ENCODE measurements at places on chromosomes 16 and 17.

DNA sequence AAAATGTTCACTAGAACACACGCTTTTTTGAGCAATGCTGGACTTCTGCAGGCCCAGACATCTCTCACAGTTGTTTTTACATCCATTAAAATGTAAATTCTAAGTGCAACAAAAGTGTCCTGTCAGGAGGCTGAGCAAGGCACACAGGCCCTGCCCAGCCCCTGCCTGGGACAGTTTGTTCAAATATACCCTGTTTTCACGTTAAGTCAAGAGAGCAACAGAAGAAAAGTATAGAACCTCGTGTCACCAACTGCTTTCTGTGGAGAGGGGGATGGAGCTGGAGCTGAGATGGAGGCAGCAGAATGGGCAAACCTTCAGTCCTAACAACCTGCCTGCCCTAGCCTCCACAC lies 4.3 kb upstream of the HOXB2 start:
- DNase-seq, result no peak

- DNase-seq, result no peak
These were observed 13.0 kb downstream of the CETP start for GRCh38 chr16:56974549-56975300.

GRCh38 chr16:4182581-4183236 lies 59.2 kb downstream of the SRL start:
- no peak for DNase-seq

DNA sequence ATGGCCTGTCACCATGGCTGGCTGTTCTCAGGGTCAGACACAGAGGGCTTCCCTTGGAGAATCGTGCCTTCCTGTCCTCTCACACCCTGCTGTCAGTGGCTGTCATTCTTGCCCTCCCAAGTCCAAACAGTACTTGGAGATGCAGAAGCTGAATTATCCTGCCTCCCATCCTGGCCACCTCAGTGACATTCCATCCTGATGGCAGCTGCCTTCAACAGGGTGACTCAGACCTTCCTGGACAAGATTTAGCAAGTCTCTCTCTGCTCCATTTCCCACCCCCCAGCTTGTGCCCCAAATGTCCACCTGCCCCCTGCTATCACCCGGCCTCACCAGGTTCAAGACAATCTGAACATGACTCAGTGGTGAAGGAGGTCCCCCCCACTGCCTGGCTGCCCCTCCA lies 4.8 kb upstream of the KRT36 start:
- no peak for DNase-seq

Data from renal pelvis (tissue), 12 donors.